ENCODE measurements at places on chromosomes 12 and 14.

DNA sequence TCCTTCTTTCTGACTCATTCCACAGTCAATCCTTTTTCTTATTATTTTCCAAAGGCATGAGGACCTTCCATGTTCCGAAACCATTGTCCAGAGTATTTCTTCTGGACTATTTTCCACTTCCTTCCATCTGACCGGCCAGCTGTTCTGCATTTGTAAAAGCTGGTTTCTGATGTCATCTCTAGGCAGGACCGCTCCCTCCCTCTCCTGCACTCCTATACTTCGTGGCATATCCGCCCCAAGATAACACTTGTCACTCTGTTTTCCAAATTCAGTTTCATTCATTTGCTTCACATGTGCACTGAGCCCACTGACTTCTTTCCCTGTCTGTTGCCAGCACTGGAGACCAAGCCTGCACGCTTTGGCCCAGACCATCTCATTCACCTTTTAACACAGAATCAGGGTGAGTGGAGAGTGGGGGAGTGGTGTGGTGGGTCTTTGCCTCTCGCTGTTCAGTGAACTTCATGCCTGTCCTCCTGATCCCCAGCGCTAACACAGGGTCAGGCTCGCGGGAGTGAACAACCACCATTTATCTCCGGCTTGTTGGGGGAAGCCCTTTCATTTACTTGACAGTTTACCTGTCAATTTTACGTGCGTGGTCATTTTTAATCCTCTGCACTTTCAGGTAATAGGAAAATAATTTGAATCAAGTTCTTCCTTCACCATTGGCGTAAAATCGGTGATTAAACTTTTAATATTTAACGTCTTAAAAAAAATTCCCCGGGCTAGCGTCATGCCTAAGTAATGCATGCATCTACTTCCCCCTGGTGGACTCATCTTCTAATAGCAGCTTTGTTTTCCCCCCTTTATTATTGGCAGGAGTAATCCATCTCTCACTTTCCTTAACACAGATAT lies 52.5 kb downstream of the C12orf75 start:
- DNase-seq, result peak; percentile 2

DNA sequence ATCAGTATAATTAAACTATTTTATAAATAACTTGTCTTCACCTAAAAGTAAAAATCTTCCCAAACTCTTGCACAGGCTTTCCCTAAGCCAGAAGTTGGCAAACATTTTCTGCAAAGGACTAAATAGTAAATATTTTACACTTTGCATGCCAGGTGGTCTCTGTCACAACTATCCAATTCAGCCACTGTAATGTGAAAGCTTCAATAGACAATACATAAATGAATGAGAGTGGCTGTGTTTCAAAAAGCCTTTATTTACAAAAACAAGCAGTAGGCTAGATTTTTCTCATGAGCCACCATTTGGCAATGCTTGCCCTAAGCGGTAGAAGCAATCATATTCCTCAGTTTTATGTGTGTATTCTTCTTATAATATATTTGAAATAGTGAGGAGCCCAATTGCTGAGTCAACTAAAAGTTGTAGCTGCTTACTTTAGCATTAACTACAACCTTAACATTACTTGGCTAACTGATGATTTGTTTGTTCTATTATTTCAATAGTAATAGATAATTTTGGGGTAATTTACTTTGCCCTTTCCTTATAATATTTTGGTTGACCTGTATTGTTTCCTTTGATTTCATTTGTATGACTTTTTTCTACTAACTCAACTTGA lies 236.0 kb upstream of the SYT1 start:
- DNase-seq, result no peak

DNA sequence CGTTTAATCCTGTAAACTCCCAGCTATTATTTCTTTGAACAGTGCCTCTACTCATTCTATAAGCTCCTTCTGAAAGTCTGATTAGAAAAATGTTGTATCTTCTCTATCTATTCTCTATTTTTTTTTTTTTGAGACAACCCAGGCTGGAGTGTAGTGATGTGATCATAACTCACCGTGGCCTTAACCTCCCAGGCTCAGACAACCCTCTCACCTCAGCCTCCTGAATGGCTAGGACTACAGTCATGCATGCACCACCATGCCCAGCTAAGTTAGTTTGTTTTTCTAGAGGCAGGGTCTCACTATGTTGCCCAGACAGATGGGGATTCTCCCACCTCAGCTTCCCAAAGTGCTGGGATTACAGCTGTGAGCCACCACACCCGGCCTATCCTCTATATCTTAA lies 66.6 kb downstream of the RPS6KA5 start:
- no peak for DNase-seq

GRCh38 chr12:7411343-7411742 lies 32.6 kb downstream of the CD163L1 start:
- DNase-seq, result no peak

DNA sequence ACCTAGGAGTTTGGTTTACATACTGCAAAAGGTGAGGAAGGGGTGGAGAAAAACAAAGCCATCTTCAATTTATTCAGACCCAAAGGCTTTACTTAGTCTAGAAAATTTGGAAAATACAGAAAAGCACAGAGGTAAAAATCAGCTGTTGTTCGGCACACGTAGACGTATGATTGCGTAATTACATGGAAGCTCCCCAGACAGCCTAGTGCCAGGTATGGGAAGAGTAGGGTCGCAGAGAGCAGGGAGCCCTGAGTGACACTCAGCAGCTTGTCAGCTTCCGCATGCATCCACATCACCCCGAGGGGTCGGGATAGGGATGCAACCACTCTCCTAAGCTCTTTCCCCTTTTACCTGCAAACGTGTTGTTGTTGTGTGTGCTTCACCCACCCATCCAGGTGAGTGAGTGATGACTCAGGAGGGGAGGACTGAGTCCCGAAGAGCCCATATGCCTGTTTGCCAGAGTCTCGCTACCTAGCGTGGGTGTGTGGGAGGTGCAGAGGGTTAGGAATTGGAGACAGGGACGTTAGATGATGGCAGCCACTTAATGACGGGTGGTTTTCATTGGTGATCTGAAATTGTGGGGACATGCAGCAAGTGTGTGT lies 20.1 kb downstream of the PIWIL1 start:
- DNase-seq, result no peak

- DNase-seq, result no peak
Measured at GRCh38 chr12:95809000-95809680, 18.6 kb upstream of the NTN4 start.

GRCh38 chr12:31714406-31715271 lies 14.2 kb downstream of the AMN1 start:
- DNase-seq, result no peak

- DNase-seq, result no peak
Measured at GRCh38 chr14:76256545-76256944, 104.8 kb downstream of the GPATCH2L start.

DNA sequence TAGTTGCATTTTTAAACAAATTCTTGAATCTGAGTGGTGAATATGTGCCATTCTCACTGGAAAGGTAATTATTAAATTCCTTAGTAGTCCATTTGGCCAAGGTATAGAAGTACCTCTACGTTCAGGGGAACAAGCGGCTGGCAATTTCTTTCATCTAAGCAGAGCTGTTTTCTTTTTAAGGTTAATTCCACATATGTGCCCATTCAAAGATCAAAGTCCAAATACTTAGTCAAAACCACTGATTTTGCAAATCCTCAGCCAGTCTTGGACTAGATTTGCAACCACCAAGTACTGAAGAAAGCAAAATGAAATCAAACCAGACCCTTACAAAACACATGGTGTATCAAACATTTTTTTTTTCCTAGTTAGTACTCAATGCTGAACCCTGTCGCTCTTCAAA lies 68.7 kb upstream of the JDP2 start:
- no peak for DNase-seq

- DNase-seq, result no peak
Measured at GRCh38 chr12:81255947-81256346, 178.1 kb downstream of the ACSS3 start.

DNA sequence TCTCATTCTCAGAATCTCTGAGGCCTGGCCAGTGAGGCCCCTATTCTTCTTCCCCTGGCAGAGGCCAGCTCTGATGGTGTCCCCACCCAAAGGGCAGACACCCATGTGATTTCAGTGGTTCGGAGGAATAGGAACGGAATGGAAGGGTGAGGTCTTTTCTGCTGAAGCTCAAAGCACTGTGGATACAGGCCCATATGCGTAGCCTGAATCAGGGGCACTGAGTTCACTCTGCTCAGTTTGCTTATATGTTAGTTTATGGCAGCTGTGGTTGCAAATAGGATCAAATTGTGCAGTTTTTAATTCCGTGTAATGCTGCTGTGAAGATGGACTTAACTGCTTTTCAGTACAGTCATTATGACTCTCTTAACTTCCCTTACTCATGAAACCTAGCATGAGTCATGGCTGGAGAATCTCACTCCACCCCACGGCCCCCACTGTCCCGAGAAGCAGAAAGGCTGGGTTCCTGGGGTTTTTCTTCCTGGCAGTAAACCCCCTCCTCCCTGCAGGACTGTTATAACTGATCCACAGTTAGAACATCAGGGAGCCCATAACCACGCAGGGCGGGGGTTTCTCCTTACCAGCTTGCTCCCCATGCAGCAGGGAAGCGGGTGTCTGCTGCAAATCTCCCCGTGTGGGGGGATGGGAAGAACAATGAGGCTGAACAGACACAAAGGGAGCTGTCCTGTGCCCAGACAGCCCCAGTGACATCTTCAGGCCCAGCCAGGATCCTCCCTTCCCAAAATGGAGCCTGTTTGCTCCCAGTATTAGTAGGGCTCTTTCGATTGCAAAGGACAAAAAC lies 122.7 kb downstream of the SLC38A6 start:
- no peak for DNase-seq

GRCh38 chr14:36439766-36440165 lies 80.3 kb downstream of the NKX2-1 start:
- DNase-seq, result no peak

GRCh38 chr12:87332987-87333726 lies 696.0 kb downstream of the C12orf50 start:
- DNase-seq, result no peak

- DNase-seq, result no peak
Measured at GRCh38 chr12:15045451-15045850, 72.6 kb downstream of the PDE6H start.

- DNase-seq, result no peak
Measured at GRCh38 chr12:82910246-82910893, 223.7 kb downstream of the TMTC2 start.

GRCh38 chr14:89576145-89576927 lies 159.3 kb upstream of the FOXN3 start:
- DNase-seq, result no peak

DNA sequence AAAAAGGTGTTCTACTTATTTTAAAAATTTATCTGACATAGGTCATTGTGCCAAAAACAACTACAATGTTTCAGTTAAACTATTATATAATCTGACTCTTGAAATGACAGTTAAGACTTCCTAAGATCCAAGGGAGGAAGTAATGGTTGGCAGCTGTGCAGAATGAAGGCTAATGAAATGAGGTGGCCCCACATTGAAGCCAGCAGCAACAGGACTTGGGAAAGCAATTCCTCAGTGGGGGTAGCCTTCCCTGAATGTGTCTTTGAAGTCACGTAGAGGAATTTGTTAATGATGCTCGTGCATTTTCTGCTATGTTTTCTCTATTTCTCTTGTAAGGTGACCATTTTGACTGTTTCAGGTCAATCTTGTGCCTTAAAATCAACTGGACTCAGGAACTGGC lies 162.4 kb upstream of the DAAM1 start:
- no peak for DNase-seq

- DNase-seq, result no peak
Measured at GRCh38 chr12:111864913-111865312, 22.9 kb downstream of the MAPKAPK5 start.

DNA sequence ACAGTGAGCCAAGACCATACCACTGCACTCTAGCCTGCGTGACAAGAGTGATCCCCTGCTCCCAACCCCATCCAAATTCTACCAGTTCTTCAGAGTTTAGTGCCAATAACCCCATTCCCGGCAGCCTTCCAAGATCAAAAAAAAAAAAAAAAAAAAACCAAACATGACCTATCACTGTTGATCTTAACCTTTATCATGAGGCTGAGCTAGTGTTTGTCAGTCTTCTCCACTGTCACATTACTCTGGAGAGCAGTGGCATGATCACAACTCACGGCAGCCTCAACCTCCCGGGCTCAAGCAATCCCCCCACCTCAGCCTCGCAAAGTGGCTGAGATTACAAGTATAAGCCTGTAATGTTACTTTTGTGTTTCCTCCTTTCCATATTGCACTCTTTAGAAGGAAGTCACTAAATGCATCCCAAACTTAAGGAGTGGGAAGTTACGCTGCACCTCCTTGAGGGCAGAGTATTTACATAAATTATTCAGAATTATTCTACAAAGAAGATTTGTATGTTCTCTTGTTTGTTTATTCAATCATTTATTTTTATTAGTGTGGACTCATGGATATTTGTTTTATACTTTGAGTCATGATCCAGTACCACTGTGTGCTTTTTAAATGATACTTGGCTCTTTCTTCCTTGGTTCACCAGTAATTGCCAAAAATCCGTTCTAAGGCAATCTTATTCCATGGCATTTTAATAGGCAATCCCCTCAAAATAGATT lies 31.5 kb upstream of the FAM222A start:
- no peak for DNase-seq

DNA sequence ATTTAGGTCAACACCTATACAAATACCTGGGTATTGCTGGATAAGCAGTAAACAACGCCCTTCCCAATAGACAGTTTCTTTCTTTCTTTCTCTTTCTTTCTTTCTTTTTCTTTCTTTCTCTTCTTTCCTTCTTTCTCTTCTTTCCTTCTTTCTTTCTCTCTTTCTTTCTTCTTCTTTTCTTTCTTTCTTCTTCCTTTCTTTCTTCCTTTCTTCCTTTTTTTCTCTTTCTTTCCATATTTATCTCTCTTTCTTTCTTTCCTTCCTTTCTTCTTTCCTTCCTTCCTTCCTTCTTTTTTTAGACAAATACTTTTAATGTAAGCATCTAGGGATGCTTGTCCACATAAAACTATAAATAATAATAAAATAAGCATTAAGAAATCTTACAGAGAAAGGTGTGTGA lies 123.2 kb downstream of the KCNK10 start:
- no peak for DNase-seq

- DNase-seq, result no peak
Measured at GRCh38 chr12:71107936-71108335, 49.9 kb downstream of the TSPAN8 start.

GRCh38 chr12:42589465-42590329 lies at the start of gene PRICKLE1:
Gene PRICKLE1 (minus strand): TSS chr12:42589746. CDS start chr12:42472516, 117,230 bp downstream.
- DNase-seq, result no peak

- no peak for DNase-seq
Measured at GRCh38 chr12:101648195-101648594, 49.2 kb upstream of the CHPT1 start.

- DNase-seq, result no peak
Measured at GRCh38 chr14:105141486-105142281, 26.9 kb downstream of the JAG2 start.

GRCh38 chr12:58747533-58747932 lies 172.8 kb downstream of the LRIG3 start:
- no peak for DNase-seq

Measured in activated CD4-positive, alpha-beta T cell treated with anti-CD3 and anti-CD28 coated beads for 4 hours (primary cell).